Hematopoietic multipotent progenitor cell treated with erythropoietin and hydrocortisone succinate and interleukin-3 and kit ligand, for 4 days (in vitro differentiated cells): ENCODE measurements at places on chromosomes 5 and 9.

- peak; percentile 27 for DNase-seq
These were observed 61.1 kb downstream of the GRIA1 start for GRCh38 chr5:153551537-153552079.

DNA sequence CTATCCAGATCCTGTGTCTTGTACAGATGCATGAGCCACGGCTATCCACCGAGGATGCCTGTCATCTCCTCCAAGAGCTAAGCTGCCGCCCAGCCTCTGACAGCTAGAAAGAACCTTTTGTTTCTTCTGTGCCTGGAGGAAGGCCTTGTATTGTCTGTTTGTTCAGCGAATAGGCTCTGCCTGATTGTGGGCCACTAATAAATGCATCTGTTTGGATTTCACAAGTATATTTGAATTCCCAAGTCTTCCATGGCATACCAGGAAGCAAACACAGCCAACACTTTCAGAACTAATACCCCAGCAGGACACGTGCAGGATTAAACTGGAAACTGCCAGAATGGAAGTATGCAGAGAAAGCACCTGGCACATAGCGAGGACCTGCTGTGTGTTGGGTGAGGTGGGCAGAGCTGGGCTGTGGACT is 92.7 kb upstream of the NEURL1B start:
- no peak for DNase-seq

- no peak for DNase-seq
These were observed 117.4 kb upstream of the ELL2 start for GRCh38 chr5:96079075-96079474.

GRCh38 chr9:129178568-129179382 is 714 bp upstream of the IER5L start:
- no peak for DNase-seq

DNA sequence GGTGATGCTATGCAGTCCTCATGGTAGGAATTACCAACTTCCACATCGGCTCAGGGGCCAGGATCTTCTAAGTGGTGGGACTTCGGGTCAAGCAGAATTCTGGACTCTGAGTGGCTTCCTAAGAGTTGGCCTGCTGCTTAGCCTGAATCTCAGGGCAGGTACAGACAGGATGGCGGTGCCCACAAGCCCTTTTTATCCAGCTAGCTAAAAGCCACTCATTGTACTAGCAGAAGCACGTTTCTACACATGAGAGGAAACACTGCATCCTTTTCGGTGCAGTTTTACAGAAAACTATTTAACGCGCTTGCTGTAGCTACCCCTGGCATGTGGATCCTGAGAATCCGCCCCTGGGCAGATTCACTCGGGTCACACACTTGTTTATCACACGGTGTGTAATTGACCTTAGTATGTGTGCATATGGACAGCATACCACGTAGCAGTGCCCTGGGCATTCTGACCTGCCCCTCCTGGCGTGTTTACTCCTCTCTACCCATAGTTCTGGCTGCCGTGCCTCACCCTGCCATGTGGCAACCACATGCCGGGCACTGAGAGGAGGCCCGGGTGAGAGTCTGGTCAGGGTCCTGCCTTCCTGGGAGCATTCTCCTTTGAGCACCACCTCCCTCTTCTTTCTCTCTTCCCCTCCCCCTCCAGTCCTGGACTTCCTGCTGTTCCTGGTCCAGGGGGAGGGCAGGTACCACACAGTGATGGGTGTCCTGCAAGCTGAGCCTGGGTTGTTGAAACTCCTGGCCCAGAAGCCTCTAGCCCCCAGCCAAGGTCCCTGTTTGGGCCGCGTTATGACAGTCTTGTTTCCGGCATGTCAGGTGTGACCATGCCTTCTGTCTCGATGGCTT is 65.9 kb downstream of the DAB2IP start:
- no peak for DNase-seq
